ENCODE measurements at places on chromosomes 2 and 18.
A peak's percentile ranks its signal among the peaks of the same experiment; 100 is the strongest.

GRCh38 chr2:224393157-224393872 lies 8.6 kb downstream of the FAM124B start:
- DNase-seq, result no peak

DNA sequence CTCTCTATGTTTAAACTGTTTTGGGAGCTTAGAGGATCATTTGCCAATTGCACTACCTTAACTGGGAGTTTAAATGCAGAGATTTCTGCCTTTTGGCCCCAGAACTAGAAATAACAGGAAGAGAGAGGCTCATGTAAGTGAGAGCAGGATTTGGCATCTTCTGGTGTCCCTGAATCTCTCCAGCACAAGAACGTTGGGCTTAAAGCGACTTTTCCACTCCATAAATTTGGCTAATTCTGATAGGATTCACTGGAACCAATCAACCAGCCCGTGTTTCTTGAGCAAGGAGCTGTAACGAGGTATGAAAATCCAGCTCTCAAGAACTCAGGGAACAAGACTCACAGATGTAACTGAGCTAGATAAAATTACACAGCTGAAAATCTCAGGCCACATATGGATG lies 181.0 kb downstream of the C1D start:
- DNase-seq, result no peak

DNA sequence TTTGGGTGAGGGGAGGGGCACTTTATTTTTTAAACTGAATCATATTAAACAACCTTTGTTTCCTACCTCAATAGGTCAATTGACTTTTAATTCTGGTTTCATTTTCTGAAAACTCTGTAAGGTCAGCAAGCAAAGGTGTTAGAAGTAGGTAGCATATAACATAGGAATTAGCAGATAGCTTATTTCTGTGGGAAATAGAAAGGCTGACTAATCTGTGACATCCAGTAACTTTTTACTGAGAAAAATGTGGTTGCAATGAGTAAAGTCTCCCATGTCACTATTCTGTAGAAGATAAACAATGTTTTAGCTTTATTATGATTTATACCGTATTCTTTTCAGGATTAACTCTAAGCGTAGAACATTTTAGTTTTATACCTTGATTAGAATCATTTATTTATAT lies 240.4 kb downstream of the PLCL1 start:
- no peak for DNase-seq

- peak; percentile 86 for DNase-seq
Observed at GRCh38 chr18:77067291-77068061, 65.1 kb downstream of the MBP start.

GRCh38 chr2:84906900-84907714 lies 1.7 kb downstream of the TMSB10 start:
- peak; percentile 81 for DNase-seq

DNA sequence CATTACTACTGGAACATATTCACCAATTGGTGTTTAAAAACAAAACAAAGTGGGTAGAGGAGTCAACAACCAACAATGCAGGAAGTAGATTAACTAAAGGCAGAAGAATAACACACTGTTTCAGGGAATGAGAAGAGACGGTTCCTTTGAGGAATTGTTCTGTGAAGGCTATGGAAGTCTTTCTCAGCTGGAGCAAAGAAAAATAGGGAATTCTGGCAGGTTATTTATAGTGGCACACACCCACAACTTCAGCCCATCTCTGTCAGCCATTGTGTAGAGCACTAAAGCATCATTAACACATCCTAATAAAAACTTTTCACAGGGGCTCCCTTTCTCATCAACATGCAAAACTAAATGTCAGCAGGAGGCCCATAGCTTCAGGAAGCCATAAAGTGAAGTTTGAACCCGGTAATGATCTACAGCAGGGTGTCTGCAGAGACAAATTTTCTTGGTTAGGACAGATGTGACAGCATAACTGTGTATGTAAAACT lies 113.6 kb downstream of the CDH2 start:
- no peak for DNase-seq
